ENCODE measurements at places on chromosomes 12 and 14.

- no peak for DNase-seq
These were observed 323.9 kb upstream of the DIO2 start for GRCh38 chr14:80535171-80535570.

DNA sequence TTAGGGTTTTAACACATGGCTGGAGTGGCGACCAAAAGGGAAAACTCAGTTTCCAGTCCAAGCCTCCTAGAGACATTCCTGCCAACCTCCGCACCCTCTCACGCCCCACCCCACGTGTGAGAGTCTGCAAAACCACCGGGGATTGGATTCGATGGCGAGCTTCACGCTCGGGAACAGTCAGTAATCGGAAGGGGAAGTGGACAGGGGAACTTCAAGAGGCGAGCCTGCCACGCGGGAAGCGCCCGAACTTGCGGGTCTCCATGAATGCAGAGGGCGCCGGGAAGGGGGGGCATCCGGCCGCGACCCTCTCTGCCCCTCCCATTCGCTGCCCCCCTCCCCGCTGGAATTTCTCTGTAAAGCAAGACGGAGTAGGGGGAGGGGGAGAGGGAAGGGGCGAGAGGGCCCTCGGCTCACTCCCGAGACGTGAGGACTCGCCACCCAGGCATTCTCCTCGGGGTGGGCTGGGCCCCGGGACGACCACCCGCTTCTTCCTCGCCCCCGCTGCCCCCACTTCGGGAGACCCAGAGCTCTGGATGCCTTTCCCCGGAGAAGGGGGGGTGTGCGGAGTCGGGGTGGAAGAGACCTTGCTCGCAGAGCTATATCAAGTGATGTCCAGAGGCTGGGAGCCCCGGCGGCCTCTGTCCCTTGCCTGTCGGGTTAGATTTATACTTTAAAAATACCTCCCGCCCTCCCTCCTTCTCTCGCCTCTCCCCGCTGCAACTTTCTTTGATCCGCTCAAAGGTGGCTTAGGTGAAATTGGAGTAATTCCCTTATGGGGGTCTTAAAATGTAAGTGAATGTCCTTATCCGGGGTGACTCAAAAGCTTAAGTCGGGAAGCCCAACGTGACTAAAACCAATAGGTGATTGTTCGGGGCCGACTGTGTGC, 2.5 kb upstream of the CCND2 start:
- no peak for DNase-seq

- DNase-seq, result no peak
These were observed 389.0 kb upstream of the RPL10L start for GRCh38 chr14:47040550-47040949.

GRCh38 chr14:90297876-90298629, 33.7 kb downstream of the NRDE2 start:
- DNase-seq, result no peak

GRCh38 chr12:92244036-92244435, 98.4 kb upstream of the BTG1 start:
- no peak for DNase-seq

GRCh38 chr14:94042433-94043091, 16.4 kb downstream of the OTUB2 start:
- no peak for DNase-seq

Measured in RPMI7951 (cell line).